ENCODE measurements at places on chromosomes 3 and 15.

- no peak for DNase-seq
Measured at GRCh38 chr3:81864272-81864671, 102.8 kb upstream of the GBE1 start.

DNA sequence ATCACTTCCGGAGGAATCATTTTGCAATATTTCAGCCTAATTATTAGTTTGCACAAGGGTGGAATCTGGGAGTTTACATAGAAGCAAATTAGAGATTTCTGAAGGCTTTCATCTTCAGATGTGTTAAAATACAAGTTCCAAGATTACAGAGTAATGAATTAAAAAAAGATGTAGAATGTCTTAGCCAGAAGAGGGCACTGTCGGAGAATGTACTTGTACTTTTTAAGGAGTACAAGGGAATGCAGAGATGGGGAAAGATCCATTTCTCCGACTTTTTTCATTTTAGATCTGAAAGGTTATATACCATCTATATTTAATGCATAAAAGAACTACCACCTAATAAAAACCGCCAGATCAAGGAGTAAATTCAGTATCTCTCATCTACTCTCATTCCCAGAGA is 43.1 kb upstream of the WDR5B start:
- DNase-seq, result no peak

- no peak for DNase-seq
Measured at GRCh38 chr3:195825857-195826804, 14.4 kb upstream of the MUC4 start.

DNA sequence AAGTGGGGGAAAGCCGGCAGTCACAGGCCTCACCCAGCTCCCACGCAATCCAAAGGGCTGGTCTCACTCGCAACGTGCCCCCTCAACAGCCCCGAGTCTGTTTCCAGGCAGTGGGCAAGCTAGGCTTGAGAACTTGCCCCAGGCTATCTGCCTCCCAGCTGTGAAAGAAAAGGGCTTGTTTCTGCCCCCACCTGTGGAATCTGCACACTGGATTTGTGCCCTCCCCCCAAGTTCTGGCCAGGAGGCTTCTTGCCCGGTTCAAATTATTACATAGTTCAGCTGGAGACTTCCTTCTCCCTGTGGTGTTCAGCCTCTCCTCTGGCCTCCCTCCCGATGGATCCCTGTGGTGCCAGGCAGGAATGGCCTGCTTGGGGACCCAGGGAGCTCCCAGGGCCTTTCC is 283.9 kb upstream of the LYSMD4 start:
- no peak for DNase-seq

- DNase-seq, result no peak
Measured at GRCh38 chr3:101026881-101027280, 33.7 kb upstream of the ABI3BP start.

DNA sequence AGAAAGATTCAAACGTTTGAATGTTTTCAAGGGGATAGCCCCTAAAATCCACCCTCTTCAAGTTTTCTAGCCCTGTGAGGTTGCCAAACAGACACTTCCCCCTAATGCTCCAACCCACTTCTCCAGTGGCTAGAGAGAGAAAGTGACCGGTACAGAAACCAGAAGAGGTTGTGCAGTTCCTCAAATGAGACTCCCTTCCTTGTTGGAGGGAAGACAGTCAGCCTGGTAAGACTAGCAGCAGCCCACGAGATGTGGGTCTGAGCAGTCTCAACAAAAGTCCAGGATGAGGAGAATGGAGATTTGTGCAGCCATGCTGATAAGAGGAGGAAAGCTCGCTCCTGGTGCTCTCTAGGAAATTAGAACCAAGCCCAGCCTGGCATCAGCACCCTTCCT is 222.8 kb upstream of the TPRG1 start:
- DNase-seq, result no peak

DNA sequence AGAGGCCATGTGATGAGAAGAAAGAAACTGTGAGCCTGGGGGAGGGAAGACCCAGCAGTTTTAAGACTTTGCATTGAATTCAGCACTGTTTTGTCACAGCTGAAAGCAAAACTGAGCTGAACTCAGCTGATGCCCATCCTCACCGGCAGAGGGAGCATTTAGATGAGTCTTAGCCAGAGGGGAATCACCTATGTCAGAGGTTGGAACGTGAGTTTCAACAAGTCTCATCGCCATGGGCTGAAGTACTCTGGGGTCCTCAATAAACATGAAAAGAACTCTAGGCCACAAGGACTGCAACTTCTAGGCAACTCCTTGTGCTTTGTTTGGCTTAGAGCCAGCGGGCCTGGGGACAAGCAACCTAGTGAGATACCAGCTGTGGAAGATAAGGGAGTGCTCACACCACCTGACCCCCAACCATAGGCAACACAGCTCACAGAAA is 324.5 kb downstream of the TBL1XR1 start:
- DNase-seq, result no peak

DNA sequence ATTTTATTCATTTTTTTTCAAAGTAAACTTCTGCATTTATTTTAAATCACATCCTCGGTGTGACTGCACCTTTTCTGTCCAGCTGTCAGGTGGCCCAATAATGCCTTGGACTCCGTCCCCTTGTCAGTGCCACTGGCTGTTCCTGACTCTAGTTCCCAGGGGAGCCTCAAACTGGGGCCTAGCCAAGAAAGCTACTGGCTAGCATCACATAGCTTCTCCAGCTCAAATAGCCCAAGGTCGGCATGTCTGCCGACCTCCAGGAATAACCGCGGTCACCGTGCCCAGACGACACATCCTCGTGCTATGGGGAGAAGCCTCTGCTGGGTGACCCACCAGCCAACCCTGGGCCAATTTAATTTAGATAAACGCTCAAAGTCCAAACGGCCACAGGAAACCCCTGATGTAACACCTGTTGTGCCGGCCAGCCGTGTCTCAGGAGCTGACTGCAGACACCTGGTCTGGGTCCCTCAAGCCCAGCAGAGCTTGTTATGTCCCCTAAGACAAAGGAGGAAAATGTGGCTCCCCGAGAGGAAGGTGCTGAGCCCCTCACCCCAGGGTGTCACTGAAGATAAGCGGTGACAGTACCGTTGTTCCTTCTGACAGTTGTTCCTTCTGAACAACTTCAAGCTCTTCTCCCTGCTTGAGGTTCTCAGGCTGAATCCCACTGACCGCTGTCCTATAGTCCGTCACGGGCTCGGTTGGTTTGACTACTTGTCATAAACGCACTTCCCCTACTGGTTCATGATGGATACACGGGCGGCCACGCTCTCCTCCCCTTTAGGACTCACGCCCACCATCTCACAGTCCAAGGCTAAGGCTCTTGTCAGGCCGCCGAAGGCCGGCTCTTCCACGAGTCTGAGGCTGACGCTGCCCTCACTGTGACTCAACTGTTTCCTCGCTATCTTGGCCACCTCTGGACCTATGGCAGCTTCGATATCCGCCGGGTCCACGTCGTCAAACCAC is 126.2 kb downstream of the KLF13 start:
- no peak for DNase-seq

DNA sequence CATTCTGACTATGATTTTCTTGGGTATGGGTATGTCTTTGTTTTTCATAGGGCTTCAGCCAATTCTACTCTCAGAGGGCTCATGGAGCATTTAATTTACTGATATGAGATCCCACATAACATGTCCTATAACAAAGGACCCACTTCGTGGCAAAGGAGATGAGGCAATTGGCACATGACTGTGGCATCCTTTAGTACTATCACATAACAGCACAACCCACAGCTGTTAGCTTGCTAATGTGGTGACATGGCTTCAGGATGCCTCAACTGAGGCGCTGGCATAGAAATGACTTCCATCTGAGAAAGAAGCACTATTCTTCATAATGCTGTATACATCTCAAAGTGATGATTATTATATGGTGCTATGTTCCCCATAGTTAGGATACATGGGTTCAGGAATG is 48.1 kb upstream of the RFX7 start:
- DNase-seq, result no peak

GRCh38 chr3:38545550-38545949 is 49.4 kb downstream of the EXOG start:
- DNase-seq, result no peak

DNA sequence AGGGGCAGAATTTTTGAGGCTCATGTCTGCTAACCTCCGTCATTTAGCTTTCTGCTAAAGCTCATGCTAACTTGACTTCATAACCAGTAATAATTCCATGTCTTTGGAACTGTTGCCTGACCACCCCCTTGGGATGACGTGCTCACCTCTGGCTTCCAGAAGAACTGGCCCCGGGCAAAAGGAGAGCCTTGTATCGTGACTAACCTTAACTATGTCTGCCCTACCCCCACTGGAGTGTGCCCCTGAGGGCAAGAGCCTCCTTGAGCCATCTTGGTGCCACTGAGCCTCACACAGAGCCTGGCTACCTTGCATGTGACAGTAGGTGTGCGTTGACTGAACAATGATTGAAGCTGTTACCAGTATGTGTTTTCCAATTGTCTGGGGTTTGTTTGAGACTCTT is 4.7 kb downstream of the LRRK1 start:
- no peak for DNase-seq

DNA sequence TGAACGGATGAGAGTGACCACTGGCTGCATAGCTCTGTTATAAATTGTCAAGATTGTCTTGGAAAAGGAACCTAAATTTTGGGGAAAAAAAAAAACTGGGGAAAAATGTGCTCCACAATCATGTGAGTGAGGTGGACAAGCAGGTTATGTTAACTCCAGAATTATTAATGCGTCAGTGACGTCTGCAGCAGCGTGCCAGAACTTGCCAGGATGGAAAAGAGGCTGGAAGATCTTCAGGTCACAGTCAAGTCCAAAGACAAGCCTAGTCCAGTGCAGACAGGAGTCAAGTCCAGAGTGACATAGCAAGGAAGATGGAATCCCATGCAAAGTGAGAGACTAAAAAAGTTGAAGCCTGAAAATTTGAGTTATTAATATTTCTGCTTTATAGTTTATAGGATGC is 140.6 kb downstream of the RYR3 start:
- DNase-seq, result no peak

DNA sequence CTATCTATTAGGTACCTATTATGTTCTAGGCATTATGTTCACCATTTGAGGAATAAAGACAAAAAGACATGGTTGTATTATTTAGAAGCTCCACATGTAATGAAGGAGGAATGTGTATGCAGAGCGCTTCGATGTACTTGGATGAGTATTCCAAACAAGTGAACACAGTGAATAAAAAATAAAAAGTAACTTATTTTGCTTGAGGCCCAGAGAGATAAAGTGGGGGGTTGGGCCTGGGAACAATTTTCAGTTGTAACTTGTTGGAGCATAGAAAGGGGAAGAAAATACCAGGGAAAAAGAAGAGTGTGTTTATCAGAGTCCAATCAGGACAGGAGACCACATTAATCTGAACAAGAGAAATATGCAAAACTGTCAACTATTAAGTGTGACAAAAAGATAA is 445.7 kb upstream of the BCHE start:
- no peak for DNase-seq

DNA sequence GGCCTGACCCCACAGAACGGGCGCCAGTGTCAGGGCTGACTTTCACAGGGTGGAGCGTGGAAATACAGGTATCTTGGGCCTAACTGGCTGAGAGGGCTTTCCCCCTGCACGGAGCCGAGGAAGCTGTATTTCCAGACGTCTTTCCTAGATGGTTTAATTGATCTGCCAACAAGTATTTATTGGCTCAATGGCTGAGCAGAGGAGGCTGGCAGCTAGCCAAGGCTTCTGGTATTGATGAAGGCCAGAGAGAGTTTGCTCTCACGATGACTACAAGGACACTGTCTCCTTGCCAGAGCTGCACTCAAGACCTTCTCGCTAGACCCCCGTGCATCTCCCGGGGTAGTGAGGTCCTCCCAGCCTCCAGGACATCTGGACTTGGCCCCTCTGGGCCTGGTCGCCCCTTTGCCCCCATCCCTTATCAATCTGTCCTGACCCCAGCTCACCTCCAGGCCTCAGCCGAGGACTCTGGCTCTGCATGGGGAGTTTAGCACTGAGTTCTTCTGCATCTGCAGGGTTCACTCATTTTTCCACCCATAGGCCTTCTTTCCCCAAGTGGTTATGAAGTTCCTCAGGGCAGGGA is 20.6 kb downstream of the SPSB4 start:
- DNase-seq, result no peak

GRCh38 chr15:51585986-51586385 is 36.6 kb downstream of the DMXL2 start:
- DNase-seq, result no peak

DNA sequence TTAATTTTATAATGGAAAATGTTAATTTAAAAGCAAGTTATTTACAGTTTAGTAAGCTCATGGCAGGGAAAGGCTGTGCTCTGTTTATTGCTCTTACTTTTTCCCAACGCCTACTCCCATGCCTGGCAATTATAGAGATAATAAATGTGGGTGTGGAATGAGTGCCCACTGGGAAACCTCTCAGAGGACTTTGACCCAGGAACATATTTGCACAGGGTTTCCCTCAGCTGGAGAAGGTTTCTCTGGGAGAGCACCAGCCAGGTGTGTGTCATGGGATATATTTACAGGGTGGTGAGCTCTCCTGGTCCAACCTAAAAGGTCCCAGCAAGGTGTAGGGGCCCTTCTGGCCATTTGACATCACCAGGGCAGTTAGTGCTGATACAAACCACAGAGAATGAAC is 27.9 kb downstream of the ZNF710 start:
- no peak for DNase-seq

DNA sequence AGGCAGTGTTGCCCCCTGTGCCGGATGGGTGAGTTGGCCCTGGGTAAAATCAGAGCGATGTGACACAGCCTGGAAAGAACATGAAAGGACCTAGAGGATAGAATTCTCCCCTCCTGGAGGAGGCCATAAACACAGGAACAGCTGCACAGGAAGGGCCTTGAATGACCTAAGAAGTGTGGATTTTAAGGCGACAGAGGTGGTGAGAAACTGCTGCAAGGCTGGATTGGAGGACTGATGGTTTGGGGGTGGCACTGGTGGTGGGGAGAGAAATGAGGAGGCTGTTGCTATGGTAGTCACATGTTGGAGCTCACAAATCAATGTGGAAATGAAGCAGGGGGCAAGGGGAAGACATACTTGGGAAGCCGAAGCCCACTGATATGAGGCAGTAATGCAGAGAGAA is 13.8 kb downstream of the XIRP1 start:
- no peak for DNase-seq

GRCh38 chr3:59817511-59817910 is 767.7 kb upstream of the CFAP20DC start:
- no peak for DNase-seq

DNA sequence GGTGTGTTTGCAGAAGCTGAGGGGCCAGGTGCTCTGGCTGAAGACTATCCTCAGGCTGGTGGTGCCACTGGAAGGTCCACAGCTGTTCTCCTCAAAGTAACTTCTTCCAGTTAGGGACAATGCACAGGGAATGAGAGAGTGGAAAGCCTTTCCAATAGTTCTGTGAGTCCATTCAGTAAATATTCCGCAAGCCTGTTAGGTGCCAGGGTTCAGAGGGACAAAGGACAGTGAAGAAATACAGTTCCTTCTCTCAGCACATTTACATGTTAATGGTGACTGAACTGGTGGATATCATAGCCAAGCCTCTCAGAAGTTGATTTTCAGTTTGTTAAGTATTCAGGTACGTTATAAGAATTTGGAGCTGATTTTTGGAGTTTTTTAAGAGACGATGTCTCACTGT is 122.5 kb downstream of the C3orf70 start:
- DNase-seq, result no peak

All from stimulated activated CD8-positive, alpha-beta memory T cell treated with anti-CD3 and anti-CD28 coated beads, Interleukin-15, amount 100 ng/mL, for 24 hours (primary cell).